ENCODE measurements at places on chromosomes 5 and 9.

- no peak for DNase-seq
These were observed 154.0 kb downstream of the BARX1 start for GRCh38 chr9:93801120-93801519.

- no peak for DNase-seq
These were observed 97.7 kb upstream of the IER5L start for GRCh38 chr9:129275626-129276247.

DNA sequence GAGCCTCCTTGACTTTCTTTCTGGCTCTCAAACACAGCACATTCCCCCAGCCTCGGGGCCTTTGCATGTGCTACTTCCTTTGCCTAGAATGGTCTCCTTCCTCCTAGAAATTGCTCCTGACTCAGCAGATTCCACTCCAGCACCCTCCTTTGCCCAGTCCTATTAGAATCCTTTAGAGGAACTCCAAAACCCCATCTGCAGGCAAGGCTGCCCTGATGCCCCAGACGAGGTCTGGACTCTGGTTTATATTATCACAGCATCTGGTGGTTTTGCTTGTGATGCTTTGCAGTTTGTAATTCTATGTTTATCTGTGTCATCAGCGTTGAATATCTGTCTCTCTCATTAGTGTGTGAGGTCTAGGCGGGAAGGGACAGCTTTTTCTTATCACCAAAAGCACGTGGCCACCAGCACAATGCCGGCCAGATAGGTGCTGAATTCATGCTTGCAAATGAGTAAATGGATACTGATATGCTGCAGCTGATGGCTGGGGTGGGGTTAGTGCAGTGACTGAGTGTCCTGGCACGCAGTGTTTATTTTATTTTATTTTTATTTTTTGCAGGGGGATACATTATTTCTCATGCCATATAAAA lies 30.0 kb upstream of the ANKH start:
- no peak for DNase-seq

DNA sequence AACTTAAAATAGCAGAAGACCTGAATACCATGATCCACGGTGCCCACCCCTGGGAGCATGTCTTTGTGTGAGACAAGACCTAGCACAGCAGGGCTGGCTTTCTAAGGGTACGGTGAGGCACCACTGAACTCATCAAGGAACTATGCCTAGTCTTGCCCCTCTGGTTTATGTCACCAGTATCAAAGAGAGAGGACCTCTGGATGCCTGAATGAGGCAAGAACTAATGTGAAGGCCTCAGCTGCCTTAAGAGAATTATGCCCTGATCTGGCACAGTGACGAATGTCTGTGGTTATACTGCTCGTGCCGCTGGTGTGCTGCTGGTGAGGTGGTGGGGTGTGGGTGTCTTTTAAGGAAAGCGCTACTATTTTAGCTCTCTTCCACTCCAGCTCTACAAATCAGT lies 23.0 kb downstream of the NREP start:
- DNase-seq, result no peak

DNA sequence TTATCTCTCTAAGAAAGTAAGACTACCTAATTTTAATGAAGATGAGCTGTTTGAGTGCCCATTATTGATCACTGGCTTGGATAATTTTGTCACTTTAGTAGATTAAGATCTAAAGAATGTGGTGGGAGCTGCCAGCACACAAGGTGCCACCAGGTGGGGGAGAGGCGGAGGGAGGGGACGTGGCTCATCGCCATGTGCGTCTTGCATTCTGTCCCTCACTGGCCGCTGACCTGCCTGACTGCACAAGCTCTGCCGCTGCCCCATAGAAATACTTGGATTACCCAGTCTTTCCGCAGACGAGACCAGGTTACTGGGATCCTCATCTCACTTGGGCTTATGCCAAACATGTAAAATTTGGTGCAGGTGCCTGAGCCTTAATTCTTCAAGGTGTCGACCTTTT lies 37.6 kb downstream of the RHOBTB3 start:
- DNase-seq, result no peak

- DNase-seq, result no peak
These were observed 82.6 kb upstream of the LMX1B start for GRCh38 chr9:126531035-126531571.

- DNase-seq, result no peak
These were observed 256.7 kb downstream of the IRX1 start for GRCh38 chr5:3852161-3852916.

- DNase-seq, result no peak
These were observed 7.6 kb downstream of the DCANP1 start for GRCh38 chr5:135439231-135440205.
